ENCODE measurements at places on chromosomes 5 and 9.

DNA sequence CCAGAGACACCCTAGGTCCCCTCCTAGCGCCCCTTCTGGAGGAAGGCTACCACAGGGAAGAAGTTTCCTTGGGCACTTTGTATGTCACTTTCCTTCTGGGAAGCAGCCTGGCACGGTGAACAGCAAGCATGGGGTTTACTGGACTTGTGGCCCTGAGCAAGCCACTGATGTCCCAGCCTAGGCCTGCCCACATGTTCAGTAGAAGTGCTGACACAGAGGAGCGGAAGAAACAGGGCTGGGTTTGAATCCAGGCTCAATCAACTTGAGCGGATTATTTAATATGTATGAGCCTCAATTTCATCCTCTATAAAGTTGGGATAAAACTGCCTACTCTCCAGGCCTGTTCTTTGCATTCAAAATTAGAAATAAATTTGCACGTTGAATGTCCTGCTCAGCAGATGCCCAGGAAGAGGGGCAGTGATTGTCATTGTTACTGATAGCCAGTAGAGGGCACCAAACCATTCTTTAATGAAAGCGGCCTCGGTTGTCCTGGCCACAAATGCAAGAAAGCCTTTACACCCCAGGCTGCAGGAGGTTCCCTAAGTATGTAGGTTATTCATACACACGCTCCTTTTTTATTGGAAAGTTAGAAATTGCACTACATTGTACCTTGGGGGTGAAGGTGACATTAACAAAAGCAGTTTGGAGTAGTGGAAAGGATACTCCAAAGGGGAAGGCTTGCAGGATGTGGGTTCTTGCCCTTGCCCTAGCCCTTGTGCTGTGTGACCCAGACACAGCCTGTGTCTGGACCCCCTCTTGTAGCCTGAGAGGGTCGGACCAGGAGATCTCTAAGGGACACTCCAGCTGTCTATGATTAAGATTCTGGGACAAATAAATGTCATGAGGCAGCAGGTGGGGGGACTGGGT is 13.4 kb upstream of the XPA start:
- no peak for DNase-seq

DNA sequence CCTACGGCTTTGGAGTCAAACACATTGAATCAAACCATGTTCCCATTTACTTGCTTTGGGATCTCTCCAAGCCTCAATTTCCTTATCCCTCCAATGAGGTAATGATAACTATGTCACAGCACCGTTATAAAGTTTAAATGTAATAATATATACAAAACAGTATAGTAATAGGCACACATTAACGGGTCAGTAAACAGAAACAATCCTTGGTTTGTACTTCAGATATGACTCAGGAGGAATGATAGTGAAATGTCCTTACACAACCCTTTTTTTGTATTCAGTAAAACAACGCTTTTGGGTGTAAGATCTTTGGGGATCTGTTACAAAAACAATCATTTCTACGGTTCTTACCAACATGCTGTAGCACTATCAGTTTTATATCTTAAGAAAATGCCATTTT is 178.5 kb upstream of the GNA14 start:
- no peak for DNase-seq

GRCh38 chr9:6897898-6898302 is 140.1 kb downstream of the KDM4C start:
- no peak for DNase-seq

- no peak for DNase-seq
These were observed 29.6 kb upstream of the OTULINL start for GRCh38 chr5:14552017-14552416.

GRCh38 chr5:151382576-151382975 is 35.2 kb upstream of the SLC36A2 start:
- DNase-seq: no peak

GRCh38 chr9:27548055-27548741 is 18.6 kb upstream of the MOB3B start:
- DNase-seq: no peak

GRCh38 chr9:89455356-89455824 is 42.5 kb downstream of the SEMA4D start:
- no peak for DNase-seq

DNA sequence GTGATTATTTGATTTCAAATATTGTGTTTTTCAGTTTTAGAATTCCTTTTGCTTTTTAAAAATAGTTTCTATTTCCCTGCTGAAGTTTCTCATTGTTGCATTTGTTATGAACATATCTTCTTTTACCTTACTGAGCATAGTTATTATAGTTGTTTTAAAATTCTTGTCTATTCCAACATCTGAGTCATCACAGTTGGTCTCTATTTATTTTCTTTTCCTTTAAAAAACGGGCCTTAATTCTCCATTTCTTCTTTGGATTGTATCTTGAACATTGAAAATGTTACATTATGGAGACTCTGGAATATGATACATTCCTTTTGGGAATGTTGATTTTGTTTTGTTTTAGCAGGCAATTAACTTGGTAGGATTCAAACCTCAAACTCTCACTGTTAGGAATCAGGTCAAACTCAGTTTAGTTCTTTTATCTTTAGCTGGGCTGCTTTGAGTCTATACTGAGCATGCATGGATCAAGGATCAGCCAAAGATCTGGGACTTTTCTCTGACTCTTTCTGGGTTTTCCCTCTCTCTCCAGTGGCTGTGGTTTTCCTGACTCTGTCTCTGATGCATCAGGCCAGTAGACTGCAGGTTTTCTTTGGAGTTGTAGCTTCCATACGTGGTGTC is 70.3 kb downstream of the TEK start:
- DNase-seq: no peak

DNA sequence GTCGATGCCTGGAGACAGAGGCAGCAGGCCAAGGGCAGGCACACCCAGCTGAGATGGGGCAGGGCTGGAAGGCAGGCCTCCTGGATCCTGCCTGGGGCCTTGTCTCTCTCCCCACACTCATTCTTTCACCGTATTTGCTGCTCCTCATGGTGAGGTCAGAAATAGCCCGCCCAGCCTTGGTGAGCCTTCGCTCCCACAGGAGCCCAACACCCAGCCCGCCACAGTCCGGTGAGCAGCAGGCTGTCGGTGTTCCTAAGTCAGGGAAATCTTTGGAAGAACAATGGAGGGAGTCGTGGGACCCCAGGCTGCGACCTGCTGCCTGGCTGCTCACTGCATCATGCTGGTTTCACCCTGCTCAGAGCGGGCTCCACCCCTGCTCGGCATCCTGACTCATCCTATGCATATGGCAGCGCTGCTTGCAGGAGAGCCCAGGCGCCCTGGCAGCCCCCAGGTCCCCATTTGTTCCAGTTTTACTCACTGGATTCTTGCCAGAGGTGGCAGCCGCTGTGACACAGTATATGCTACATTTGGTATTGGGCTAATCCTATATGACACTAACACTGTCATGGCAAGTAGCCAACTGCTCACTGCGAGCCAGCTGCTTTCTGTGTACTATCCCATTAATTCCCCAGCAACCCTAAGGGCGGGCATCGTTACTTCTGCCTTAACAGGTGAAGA is 53.2 kb upstream of the NCS1 start:
- DNase-seq: no peak

- DNase-seq: no peak
These were observed 494.6 kb downstream of the GADD45G start for GRCh38 chr9:90099262-90099963.

DNA sequence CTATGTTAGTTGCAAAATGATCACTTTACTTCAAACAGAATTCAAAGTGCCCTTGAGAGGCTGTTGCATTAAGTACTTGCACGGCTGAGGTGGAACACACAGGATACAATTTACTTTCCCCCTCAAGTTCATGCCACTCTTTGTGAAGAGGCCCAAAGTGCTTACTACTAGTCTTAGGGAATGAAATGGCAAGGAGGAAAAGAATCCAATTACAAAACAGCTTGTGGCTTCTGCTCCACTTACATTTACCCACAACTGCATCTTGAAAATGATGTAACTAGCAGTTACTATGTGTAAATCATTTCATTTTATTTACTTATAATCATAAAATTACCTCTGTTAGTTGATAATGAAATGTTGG is 14.6 kb downstream of the FOXD1 start:
- DNase-seq: no peak

DNA sequence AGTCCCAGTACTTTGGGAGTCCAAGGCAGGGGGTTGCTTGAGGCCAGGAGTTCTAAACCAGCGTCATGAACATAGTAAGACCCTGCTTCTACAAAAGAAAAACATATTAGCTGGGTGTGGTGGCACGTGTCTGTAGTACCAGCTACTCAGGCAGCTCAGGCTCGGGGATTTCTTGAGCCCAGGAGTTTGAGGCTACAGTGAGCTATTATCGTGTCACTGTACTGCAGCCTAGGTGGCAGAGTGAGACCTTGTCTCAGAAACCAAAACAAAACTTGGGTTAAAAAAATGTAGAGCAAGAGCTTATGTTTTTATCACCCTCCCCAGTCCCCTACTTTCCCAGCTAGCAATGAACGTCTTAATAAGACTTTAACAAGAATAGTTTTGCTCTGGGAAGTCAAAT is 46.7 kb downstream of the UHRF2 start:
- DNase-seq: no peak

DNA sequence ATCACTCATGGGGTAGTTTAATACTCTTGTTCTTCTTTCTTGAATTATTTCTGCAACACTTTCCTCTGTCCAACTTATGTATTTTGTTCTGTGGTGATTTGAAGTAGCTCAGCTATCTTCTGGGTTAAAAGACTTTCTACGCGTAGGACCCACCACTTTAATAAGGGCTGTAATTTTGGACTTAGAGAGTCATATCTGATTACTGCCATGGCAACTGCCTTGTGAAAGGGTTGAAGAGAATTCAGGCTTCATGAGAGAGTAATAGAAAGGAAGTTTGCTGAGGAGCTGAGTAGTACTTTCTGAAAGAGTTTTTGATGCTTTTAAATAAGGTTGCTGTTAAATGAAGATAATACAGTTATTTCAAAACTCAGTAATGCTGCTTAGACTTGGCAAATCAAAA is 89.5 kb downstream of the TLE4 start:
- DNase-seq: no peak

DNA sequence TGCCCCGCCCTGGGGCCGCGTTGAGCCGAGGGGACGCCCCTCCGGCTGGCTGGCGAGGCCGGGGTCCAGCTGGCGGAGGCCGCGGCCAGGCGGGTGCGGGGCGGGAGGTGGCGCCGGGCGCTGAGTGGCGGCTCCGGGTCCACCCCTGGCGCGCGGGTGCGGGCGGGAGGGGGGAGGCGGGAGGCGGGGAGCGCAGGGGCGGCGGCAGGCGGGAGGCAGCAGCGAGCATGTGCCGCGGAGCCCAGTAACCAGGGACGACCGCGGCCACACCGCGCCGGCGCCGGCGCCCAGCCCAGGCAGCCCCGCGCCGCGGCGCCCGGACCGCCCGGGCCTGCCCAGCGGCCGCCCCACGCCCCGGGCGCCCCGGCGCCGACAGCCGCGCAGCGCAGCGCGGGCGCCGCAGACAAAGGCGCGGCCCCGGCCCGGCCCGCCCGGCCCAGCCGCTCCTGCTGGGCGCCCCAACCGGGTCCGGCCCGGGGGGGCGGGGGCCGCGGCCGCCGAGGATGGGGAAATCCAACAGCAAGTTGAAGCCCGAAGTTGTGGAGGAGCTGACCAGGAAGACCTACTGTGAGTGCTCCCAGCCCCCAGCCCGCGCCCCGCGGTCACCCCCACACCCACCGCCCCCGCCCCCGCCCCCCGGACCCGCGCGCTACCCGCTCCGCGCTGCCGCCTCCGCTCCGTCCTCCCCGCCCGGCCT is at the start of gene NCS1:
Gene NCS1 (plus strand): TSS at position 244 of the 697 bp plus-strand sequence. CDS start 260 bp downstream, at position 504.
- peak; percentile 16 for DNase-seq

DNA sequence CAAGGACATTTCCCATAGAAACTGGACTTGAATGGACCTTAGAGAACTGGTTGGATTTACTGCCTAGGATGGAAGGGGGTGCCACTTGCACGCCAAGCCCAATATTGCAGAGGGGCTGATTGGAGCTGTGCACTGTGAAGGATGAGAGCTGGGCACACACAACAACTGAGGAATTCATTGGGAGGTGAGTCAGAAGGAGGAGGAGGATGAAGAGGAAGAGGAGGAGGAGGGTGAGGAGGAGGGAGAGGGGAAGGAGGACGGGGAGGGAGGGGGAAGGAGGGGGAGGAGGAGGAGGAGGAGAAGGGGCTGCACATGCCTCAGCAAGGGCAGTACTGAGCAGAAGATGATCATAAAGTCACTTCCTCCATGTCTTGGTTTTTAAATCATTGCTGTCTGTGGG is 5.7 kb upstream of the ICE1 start:
- DNase-seq: no peak

DNA sequence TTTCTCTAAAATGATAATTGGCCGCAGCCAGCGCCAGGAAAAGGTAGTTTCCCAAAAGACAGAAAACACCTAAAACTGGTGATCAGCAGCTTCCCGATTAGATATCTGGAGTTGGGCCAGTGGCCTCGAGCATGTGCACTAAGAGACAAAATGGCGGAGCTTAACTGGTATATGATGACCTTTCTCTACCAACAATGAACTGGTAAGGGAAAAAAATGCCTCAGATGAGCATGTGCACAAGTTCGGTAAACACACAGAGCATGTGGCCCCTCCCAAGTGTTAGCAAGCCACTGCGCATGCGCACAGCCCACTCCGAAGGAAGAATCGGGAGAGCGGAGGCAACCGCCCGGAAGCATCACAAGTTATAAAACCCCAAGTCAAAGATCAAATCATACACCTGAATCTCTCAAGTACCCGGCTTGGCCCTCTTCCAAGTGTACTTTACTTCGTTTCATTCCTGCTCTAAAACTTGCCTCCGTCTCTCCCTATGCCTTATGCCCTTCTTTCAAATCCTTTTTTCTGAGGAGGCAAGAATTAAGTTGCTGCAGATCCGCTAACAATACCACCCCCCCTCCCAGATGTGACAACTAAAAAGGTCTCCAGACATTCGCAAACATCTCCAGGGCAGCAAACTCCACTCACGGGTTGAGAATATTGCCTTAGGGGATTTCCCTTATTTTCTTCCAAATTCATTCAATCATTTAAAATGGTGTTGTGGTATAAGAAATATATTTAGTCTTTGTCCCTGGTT is 15.0 kb upstream of the PTBP3 start:
- DNase-seq: peak; percentile 42

DNA sequence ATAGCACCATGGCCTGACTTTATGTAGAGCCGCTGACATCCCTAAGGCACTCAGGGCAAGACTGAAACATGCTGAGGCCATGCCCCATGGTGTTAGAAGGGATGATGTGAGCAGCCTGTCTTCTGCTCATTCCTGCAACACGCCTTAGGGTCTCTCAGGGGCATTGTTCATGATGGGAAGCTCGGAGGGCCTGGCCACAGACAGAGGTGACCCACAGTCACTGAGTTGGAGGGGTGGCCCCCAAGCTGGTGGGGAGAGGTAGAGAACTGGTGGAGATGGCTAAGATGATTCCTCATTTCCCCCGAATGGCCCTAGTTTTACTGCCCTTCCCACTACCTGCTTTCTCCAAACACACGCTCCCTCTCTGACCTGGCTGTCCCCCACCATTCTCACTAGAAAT is 135.2 kb downstream of the BARX1 start:
- no peak for DNase-seq

DNA sequence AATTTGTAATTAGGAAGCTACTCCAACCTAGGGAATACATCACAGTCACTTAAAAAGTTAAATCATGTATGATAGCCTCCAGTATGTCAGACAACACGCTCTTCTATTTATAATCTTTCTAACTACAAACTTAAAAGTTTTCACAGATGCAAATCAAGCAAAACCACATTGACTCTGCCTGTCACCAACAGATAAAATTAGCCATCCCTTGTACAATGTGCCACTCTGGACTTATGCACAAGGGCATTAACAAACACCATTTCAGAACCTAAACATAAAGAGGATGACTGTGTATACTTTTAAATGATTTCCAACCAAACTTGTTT is 14.7 kb downstream of the ERP44 start:
- no peak for DNase-seq

GRCh38 chr9:22005021-22005701 is 3.9 kb downstream of the CDKN2B start:
- no peak for DNase-seq
